ENCODE measurements at places on chromosomes 3 and 15.

DNA sequence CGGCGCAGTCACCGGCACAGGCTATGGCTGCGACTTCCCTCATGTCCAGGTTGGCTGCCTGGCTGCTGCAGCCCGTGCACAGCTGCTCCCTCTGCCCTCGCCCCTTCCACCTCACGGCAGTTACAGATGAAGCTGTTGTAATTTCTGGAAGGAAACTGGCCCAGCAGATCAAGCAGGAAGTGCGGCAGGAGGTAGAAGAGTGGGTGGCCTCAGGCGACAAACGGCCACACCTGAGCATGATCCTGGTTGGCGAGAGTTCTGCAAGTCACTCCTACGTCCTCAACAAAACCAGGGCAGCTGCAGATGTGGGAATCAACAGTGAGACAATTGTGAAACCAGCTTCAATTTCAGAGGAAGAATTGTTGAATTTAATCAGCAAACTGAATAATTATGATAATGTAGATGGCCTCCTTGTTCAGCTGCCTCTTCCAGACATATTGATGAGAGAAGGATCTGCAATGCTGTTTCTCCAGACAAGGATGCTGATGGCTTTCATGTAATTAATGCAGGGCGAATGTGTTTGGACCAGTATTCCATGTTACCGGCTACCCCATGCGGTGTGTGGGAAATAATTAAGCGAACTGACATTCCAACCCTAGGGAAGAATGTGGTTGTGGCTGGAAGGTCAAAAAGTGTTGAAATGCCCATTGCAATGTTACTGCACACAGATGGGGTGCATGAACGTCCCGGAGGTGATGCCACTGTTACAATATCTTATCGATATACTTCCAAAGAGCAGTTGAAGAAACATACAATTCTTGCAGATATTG is 13.2 kb upstream of the GNB4 start:
- DNase-seq = no peak

GRCh38 chr3:120101624-120102023 is 7.4 kb upstream of the GSK3B start:
- no peak for DNase-seq

DNA sequence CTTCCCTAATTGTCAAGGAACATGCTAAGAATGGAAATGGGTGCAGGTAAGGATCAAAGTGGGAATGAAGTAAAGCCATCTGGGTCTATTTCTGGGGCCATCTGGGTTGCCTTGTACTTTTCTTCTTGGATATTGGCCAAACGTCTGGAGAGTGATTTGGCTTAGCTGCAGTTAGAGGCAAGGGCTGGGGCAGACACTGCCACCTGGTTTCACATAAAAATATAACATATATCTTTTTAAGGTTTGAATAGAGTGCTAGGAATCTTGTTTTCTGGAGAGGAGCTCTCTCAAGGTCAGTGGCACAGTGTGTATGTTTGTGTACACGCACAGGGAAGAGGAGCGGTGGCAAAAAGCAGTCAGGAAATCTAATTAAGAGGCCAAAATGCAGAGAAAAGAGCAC is 24.7 kb upstream of the EOMES start:
- DNase-seq = no peak

GRCh38 chr3:49132437-49133225 is at the start of gene LAMB2:
TSS of gene LAMB2 (minus strand) at chr3:49133050. CDS start at chr3:49132867, 183 bp downstream.
- DNase-seq = no peak

DNA sequence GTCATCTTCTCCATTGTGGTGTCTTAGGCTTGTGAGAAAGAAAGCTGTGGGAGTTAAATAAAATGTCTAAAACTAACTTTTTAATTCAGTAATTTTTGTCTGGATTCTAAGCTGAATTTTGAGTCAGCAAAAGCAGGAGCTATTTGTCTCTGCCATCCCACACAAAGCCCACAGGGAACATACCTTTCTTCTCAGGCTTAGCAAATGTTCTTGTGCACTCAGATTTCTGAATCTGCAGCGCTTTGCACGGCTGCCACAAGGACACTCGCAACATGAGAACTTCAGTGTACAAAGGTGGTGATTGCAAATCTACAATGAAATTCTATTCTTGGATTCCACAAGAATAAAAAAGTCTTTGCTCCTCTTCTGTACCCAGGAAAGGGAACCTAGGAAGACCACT is 88.2 kb upstream of the RNF7 start:
- no peak for DNase-seq

DNA sequence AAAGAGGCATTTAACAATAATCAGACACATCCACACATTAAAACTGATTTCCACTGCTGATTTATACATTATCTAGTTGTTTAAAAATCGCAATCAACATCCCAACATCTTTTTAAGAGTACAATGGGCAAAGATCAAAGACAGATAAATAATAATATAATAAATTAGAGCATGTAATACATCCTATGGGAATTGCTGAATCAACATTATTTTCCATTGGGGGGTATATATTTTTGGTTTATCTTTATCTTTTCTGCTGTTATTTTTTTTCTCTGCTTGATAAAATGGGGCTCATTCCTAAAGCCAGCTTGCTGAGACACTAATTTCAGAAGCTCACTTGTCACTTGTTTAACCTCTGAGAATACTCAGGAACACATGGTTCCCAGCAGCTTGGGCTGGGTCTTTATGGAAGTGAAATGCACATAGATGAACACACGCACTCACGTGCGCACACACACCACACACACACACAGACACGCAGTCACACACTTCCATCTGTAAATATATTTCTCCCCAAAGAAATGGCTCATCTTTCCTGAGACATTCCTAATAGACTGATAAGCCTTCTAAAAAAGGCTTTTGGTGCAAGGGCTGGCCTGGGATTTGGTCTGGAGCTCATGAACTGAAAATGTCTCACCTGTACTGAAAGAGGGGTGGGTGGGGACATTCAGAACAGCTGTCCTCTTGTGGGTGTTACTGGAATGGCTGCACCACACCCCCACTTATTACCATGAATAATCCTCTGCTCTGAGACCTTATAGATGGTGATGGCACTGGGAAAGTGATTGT is 3.5 kb upstream of the PPIB start:
- DNase-seq = no peak

DNA sequence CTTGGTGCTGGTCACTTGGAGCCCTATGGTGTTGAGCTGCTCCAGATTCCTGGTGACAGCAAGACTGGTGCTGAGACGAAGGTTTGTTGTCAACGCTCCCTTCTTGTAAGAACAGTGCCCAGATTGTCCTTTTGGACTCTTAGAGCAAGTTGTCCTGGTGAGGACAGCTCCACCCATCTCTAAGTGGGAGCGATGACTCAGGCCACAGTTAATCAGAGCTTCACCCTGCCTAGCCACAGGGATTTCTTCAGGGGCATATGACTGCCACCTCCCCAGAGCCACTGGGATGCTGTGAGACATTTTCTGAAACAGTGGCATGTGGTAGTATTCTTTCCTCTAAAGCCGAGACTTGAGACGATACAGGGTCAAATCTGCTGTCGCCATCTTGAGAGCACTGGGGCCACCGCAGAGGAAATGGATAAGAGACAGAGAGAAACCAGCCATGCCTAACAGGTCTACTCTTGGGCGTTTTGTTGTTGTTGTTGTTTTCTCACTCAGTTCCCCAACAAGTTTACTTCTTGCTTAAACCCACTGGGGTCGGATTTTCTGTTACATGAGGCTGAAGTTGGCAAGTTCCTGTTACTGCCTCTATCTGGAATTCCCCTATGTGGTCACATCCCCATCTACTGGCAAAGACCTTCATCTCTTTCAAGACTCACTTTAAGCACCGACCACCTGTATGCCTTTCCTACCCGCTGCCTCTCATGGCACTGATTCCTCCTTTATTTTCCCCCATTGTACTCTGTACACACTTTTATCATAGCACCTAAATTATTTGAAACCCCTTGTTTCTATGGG is 16.0 kb upstream of the PCOLCE2 start:
- DNase-seq = no peak

DNA sequence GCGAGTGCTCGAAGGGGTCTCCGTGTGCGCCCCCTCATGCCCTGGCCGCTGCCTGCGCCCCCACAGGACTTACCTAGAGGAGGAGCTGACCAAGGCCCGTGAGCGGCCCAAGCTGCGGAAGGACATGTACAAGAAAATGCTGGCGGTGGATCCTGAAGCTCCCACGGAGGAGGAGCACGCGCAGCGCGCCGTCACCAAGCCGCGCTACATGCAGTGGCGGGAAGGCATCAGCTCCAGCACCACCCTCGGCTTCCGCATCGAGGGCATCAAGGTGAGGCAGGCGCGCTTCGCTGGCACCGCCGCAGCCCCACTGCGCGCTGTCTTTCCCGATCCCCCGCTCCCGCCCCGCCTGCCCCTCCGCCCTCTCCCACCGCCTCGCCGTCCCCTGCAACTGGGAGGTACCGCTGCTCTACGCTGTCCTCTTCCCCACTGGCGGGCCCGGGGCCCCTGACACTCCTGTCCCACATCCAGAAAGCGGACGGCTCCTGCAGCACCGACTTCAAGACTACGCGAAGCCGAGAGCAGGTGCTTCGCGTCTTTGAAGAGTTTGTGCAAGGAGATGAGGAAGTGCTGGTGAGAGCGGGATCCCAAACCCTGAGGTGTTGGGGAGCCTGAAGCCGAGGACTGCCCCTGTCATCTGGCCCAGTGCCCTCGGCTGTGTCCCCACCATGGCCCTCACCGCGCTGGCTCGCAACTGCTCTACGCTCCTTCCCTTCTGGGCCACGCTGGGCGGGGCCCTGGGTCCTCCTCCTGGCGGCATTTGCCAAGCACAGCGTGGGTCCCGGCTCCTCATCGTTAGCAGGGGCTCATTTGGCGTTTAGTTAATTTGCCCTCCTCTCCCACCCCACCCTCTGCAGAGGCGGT is 8.5 kb downstream of the ITPKA start:
- no peak for DNase-seq

GRCh38 chr3:106485217-106485616 is 616.4 kb upstream of the CBLB start:
- DNase-seq = no peak

DNA sequence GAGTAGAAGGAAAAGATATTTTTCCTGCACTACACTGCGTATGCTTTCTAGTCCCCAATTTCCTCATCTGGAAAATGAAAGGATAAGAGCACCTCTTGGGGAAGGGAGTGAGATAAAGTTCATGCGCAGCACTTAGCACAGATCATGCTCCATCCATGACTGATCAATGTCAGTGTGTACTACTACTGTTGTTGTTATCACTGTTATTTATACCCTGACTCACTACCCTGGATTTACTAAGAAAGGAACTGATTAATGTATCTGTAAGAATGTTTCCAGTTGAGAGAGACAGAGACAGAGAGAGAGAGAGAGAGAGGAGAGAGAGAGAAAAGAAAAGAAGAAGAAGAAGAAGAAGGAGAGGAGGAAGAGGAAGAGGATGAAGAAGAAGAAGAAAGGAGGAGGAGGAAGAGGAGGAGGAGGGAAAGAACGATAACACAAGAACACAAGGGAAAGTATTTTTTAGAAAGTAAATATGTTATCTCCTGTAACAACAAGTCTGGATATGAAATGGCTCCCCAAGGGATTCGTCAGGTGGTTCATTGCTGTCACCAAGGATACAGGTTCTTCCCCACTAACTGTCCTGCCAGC is 212.2 kb upstream of the PROK2 start:
- DNase-seq = no peak

GRCh38 chr3:44482721-44483120 is 5.3 kb upstream of the ZNF445 start:
- no peak for DNase-seq

DNA sequence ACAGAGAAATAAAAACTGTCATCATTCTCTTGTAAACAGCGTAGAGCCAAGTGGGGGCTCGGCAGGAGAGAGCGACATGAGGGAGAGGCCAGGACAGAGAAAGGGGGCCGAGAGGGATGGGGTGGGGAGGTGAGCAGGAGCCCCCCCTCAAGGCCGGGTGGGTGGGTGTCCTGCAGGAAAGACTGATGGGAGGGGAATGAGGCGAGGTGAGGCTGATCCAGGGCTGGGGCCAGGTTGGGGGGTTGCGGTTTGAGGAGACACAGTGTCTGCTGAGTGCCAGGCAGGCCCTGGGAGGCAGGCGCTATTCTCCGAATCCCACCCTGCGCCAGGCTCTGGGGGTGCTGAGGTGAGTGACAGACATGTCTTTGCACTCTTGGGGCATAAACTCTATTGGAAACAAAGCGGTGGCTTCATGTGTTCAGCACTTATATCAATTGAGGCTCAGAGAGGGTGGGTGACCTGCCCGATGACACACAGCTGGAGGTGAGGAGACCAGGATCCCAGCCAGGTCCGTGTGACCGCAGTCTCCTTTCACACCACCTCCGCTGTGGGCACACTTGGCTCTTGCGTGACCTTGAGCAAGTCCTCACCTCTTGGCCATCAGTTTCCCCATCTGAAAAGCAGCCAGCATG is 19.6 kb upstream of the CSPG4 start:
- no peak for DNase-seq

DNA sequence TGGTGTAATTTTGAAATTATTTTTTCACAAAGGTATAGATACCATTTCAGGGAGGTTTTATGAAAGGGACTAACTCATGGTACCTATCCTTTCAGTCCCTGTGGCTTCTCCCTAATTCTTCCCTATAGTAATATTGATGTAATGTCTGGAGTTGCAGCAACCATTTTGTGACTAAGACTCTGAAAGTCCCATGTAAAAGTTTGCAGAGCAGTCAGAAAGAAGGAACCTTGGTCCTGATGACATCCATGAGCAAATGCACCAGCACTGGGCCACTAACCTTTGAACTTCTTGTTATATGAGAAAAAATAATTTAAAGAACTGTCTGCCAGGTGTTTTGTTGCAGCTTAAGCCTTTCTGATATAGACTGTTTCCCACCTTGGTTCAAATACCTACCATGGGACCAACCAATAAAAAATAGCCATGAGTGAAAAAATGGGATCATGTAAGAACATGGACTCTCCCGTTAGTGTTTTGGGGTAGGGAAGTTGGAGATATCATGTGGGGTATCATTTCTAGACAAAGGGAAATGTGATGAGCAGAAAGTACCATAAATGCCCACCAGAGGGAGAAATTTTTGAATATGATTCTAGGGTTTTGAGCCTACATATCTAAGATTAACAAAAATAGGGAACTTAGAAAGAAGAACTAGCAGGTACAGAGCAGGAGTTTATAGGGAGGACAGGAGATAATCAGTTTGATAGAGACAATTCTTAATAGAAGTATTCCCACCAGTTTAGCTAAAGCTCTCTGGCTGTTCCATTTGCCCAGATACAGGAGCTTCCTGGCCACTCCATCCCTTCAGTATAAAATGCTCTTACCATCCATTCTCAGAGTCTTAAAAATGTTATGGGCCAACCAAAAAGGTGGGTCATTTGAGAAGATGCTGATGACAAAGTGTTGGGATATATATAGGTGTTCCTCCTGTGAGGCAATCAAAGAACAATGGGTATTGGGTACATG is 3.4 kb upstream of the CPOX start:
- DNase-seq = peak; percentile 57

- no peak for DNase-seq
These were observed 477.1 kb upstream of the NR2F2 start for GRCh38 chr15:95853350-95853749.

GRCh38 chr3:158106766-158107471 is 699 bp upstream of the SHOX2 start:
- no peak for DNase-seq

DNA sequence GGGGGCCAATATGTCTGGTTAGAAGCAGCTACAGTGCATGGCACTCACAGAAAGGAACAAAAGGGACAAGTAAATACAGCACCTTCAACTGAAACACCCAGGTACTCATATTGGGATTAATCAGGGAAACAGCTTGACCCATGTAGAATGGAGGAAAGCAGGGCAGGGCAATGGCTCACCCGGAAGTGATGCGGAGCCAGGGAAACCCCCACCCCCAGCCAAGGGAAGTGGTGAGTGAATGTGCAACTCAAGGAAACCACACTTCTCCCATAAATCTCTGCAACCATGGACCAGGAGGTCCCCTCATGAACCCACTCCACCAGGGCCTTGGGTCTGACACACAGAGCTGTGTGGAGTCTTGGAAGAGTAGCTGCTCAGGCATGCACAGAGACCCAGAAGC is 117.1 kb downstream of the MTHFS start:
- DNase-seq = no peak

All from CD4-positive, alpha-beta T cell treated with Interleukin-15 for 4 hours (primary cell).